ENCODE measurements at places on chromosomes 16 and 17.

DNA sequence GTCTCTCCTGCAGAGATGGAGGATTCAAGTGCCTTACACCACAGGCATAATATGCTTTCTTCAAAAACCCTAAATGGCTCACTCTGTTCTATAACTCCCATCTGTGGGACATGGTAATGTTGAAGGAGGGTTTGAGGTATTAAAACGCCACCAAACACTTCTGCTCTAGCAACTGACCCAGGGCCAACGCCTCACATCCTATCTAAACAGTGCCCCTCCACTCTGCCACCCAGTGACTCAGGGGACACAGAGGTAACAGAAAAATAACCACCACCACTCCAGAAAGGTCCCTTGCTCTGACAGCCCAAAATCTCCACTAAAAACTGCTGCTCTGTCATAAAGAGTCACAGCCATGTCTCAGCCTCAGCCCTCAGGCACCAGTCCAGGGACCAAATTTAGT, 17.7 kb downstream of the NPRL3 start:
- no peak for DNase-seq

DNA sequence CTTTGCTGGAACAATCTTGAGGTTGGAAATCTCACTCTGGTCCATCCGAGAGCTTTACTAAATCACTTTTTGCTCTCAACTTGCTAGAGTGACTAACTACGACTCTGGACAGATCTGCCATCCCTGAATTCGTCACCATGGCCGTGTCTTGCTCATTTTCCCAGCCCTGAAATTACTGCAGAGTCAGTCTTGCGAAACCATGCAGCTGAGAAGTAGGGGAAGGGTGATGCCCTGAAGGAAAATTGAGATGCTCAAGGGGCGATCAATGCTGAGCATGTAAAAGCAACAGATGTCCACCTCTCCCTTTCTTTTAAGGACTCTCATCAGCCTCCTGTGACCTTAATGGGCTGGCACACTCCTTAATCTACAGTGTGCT, 18.8 kb downstream of the PCTP start:
- peak; percentile 19 for DNase-seq

DNA sequence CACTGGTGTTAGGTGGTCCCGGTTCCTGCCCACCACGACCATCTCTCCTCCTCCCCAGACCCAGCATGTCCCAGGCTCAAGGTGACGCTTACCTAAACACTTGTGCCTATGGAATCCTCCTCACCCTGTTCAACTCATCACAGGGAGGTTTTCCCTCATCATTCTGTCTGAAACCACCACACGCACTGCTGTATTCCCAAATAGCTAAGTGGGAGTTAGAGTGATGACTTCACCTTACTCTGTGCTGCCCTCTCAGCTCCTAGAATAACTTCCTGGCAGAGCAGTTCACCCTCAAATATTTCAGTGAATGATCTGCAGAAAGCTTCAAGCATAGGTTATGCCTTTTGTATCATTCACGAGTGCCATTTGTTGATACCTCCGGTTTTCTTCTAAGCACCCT, 216.5 kb downstream of the CPPED1 start:
- no peak for DNase-seq

DNA sequence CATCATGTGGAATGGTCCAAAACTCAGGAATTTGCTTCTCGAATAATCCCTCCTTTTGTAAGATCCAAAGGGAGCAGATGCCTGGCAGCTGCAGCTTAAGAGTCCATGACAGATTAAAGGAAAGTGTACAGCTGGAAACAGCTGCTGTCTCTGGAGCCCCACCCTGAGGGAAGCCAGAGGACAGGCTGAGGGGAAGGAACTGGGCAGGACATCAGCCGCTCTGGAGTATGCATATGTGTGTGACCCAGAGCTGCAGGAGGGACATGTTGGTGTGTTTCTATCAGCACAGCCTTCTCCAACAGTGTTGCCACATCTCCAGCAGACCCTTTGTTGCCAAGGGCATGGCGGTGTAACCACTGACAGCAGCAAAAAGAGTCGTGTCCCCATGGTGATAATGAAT, 46.2 kb downstream of the CYB561 start:
- DNase-seq, result no peak

GRCh38 chr16:70714581-70715054, 28.8 kb upstream of the MTSS2 start:
- DNase-seq, result no peak

GRCh38 chr17:81713004-81713555, 996 bp downstream of the SLC25A10 start:
- DNase-seq, result no peak

GRCh38 chr17:65005858-65006257, 50.7 kb downstream of the GNA13 start:
- no peak for DNase-seq

- no peak for DNase-seq
Observed at GRCh38 chr17:50044483-50044882, 11.4 kb upstream of the ITGA3 start.

DNA sequence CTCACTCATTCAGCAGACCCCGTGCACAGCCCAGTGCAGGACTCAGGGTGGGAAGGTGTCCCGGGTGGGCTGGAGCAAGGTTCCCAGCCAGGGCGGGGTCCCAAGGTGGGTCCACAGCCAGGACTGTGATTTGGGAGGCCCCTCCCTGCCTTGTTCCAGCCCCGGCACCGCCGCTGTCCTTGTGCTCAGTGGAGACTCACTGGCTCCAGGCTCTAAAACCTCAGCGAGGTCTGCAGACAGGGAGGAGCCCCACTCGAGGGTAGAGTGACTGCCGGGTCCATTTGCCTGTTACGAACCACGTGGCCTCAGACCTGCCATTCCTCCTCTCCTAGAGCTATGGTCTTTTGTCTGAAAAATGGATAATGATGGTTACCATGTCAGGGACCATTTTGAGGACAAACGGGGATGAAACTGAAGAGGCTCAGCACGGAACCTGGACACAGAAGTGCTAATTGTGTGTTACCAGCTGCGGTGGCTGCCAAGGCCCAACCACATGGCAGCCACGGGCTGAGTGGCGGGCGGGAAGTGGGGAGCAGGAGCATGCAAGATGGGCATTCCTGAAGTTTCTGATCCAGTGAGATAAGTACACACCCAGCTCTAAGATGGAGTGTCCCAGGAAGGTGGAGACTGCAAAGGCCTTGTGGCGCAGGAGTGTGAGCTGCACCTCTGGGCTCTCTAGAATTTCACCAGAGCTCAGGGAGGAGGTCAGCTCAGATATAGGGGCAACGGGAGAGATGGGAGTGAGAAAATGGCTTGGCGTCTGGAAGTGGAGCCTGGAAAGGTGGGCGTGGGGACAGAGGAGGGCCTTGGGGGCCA, 317.6 kb downstream of the SEC14L1 start:
- no peak for DNase-seq

- no peak for DNase-seq
Observed at GRCh38 chr16:86611525-86611855, 33.1 kb downstream of the FOXL1 start.

DNA sequence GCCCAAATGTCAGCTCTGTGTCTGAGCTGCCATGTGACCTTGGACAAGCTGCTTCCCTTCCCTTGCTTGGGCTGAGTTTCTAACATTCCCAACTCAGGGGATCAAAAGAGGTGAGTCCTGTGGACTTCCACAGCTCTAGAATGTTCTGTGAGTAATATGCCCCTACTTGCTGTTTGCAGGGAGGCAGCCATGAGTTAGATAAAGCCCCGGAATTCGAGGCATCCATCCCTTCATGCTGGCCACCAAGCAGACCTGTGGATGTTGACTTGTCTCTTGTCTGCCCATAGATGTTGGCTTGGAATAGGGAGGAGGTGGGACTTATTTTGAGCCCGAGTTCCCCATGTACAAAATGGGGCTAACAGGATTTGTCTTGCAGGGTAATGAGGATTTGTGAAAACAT, 36.2 kb downstream of the KSR1 start:
- DNase-seq, result no peak

GRCh38 chr17:65583921-65584603, 22.6 kb upstream of the AXIN2 start:
- no peak for DNase-seq

DNA sequence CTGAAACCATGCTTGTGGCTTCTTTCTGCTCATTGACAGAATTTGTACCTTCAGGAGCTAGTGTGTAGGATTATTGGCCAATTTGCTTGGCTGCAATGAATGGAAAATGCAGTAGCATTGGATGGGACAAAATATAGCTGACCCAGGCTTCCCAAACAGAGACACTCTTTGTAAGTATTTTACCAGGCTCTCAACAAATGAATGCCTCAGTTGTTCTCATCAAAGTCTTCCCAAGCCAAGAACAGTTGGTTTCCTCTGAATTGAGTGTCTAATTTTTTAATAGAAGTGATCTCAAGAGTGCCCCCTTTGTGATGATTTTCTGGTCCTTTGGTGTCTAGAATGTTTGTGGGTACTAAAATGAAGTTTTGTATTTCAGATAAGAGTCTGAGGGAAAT, 140.9 kb downstream of the SHISA9 start:
- DNase-seq, result no peak

DNA sequence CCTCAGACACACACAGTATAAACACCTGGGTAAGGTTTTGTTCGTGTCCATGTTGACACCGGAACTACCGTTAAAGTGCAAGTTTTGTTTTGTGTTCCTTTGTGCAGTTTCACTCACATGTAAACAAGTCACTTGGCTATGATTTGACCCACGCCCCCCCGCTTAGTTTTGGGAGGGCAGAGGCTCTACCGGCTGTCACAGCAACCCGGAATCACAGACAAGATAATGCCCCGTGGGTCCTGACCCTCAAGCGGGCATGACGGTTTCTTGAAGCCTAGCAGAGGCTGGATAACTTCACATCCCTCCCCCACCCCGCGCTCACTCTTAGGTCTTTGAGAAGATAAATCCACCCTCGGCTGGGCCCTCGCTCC, 1.7 kb downstream of the RASD1 start:
- DNase-seq, result no peak

- DNase-seq, result no peak
Observed at GRCh38 chr16:81390840-81391239, 53.8 kb upstream of the CMIP start.

- DNase-seq, result no peak
Observed at GRCh38 chr16:49833085-49833484, 22.8 kb downstream of the ZNF423 start.

- DNase-seq, result peak; percentile 45
Observed at GRCh38 chr16:82660075-82660645, 33.4 kb downstream of the CDH13 start.

GRCh38 chr16:68668266-68668665, 23.2 kb downstream of the CDH3 start:
- DNase-seq, result no peak

DNA sequence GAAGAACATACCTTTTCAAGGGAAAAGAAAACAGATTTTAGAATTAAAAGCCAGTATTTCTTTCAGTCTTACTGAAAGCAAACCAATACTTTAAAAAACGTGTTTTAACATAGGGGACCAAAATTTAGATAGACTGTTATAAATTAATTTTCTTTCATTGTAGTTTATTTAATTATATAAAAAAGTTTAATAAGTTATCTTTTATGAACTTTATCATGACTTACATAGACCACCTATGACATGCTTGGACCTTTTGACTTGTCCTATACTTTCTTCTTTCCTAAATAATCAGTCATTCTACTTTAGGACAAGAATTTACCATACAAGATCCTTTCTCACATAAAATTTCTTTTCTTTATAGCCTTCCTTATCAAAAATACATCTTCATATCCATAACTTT, 102.0 kb upstream of the HAS3 start:
- DNase-seq, result no peak

- DNase-seq, result no peak
Observed at GRCh38 chr16:8874388-8874787, 5.6 kb upstream of the CARHSP1 start.

DNA sequence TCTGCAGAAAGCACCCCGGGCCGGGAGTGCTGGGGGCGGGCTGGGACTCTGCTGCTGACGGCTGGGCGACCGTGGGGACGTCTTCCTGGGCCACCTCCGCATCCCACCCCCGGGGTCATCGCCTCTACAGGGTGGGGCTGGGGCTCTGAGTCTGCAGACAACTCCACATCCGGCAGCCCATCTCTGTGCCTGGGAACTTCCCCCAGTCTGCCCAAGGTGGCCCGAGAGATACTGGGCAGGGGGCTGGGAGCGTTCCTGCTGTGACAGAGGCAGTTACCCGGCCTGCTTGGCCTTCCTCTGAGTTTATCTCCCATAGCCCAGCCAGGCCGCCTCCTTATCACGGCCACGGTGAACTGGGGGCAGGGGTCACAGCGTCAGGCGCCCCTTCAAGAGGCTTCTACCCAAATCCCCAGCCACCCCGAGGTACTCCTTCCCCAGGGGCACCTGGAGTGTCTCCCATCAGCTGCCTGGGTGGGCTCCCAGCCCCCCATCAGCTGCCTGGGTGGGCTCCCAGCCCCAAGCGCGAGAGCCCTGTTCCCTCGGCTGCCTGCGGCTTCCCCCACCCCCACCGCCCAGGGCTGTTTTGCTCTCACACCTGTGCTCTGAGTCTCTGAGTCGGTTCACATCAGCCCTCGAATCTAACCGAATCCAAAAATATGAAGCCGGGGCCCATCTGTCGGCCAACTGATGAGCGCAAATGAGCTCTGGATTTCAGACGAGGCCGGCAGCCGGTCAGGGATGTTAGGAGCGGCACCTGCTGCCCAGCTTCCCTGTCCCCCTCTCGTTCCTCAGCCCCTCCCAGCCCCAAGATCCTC, 15.6 kb upstream of the CBFA2T3 start:
- no peak for DNase-seq

DNA sequence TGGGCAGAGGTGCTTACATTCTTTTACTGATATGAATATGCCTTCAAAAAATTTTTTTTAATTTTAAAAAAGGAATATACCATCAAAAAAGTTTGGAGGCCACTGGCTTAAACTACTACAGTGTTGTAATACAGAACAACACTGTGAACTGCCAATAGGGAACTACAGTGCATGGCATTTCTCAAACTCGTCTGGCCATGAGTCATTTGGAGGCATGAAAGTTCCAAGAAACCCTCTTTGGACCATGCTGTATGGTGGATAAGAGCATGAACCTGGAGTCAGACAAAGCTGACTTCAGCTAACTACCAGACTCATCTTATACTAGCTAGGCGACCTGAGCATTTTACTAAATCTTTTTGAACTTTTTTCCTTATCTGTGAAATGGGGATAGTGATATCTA, 9.2 kb upstream of the NF1 start:
- DNase-seq, result no peak

DNA sequence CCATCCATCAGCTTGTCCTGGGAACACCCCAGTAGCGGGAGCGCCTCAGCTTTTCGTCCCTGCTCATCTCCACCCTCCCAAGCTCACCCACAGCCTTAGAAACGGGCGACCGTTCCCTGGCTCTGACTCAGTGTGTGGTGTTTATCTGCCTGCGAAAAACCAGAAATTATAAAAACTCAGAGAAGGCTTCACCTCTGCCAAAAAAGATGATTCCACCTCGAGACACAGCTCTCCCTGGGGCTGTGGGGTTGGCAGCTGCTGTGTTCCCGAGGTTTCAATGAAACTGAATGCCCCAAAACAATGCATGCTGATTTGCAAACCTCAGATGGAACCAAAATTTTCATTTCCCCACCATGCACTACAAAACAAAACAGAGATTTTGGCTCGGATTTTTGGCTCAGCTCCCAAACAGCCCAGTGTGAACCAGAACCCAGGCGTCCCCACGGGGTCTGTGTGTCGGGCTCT, 62.4 kb upstream of the MED9 start:
- DNase-seq, result no peak

- no peak for DNase-seq
Observed at GRCh38 chr17:77471984-77472461, 331.3 kb downstream of the SEC14L1 start.
